Ovary (tissue), 10 donors: ENCODE measurements at places on chromosomes 11 and 22. TPM values are rescaled to one million over a fixed set of nuclear protein-coding genes. Genes with fewer than 3 reads are reported as not detected.
A peak's percentile ranks its signal among the peaks of the same experiment; 100 is the strongest.

The OR4D5 gene
- not detected for total RNA-seq

The THRSP gene
- total RNA-seq, result not detected

The IFITM1 gene
- total RNA-seq, result 760 TPM

The CD3D gene
- not detected for total RNA-seq

The OR2AG1 gene
- total RNA-seq, result not detected

The ATG2A gene
- 40.1 TPM for total RNA-seq

The BLID gene
- 3.2 TPM for total RNA-seq

The HIC2 gene
- total RNA-seq, result 6.6 TPM

The STK33 gene
- 23.5 TPM for total RNA-seq

The SLC22A6 gene
- total RNA-seq, result not detected

The NNMT gene
- total RNA-seq, result 38.7 TPM

DNA sequence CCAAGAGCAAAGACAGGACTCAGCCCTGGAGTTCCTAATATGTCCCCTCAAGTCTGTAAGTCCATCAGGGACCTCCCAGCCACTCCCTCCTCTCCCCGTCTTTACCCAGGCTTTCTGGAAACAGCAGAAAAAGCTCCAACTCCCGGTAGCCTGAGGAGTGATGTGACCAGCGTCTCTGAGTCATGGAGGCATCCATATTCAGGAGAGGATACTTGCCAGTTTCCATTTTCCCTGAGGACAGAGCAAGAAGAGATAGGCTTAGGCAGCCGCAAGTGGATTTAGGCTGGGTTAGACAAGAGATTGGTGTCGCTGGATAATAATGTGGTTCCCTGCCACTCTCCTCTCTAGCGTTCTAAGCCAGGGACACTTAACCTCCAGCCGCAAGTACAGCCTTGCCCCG, 206.6 kb downstream of the GRIK4 start:
- no peak for DNase-seq
- H3K27ac ChIP-seq, result no peak overlapping the region
- no peaks in the 10 kb centered on the region for H3K27me3 ChIP-seq
- H3K36me3 ChIP-seq, result no peaks in the 10 kb centered on the region
- no peak overlapping the region for H3K4me3 ChIP-seq
- H3K4me1 ChIP-seq, result peaks cover 19% of the 10 kb centered on the region

DNA sequence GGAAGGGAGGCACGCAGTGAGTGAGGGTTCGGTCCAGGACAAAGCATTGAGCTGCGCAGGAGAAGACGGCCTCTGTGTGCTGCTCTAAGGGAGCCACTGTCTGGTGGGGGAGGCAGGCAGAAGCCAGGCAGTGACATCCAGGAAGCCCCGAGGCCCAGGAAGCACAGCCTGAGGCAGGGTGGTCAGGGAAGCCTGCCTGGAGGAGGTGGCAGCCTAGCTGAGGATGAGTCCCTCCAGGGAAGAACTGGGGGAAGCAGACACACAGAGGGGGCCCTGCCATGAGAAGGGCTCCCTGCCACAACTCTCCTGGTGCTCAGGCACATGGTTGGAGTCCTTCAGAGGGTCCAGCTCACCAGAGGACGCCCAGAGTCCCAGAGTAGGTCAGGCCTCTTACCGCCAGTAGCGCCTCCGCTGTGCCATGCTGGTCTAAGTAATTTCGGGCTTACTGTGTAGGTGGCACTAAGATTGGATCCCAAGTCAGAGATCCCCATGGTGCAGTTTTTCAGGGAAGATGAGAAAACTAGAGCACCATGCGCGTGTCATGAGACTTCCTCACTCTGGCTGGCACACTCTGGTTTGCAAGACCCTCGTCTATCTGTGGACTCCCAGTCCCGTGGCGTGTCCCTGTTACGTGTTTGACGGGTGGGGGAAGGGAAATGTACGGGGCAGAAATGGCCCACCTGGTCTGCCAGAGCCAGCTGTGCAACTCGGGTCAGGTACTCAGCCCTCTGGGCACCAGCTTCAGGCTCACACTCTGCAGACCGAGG, 887.2 kb downstream of the BRD1 start:
- DNase-seq, result no peak
- no peaks in the 10 kb centered on the region for H3K27me3 ChIP-seq
- no peaks in the 10 kb centered on the region for H3K4me1 ChIP-seq
- no peak overlapping the region for H3K27ac ChIP-seq
- H3K4me3 ChIP-seq, result no peak overlapping the region
- no peaks in the 10 kb centered on the region for H3K36me3 ChIP-seq

- H3K4me3 ChIP-seq, result no peak overlapping the region
- DNase-seq, result no peak
These were observed 257.1 kb downstream of the BUD13 start for GRCh38 chr11:116515664-116516184.

GRCh38 chr11:74669211-74670160, 61.7 kb downstream of the CHRDL2 start:
- H3K36me3 ChIP-seq, result no peaks in the 10 kb centered on the region
- no peak overlapping the region for H3K27ac ChIP-seq
- H3K4me1 ChIP-seq, result peaks cover 11% of the 10 kb centered on the region
- no peaks in the 10 kb centered on the region for H3K27me3 ChIP-seq

- DNase-seq, result no peak
- no peaks in the 10 kb centered on the region for H3K27me3 ChIP-seq
- H3K36me3 ChIP-seq, result no peaks in the 10 kb centered on the region
- H3K4me3 ChIP-seq, result no peak overlapping the region
These were observed 8.9 kb downstream of the HPX start for GRCh38 chr11:6431861-6432260.

DNA sequence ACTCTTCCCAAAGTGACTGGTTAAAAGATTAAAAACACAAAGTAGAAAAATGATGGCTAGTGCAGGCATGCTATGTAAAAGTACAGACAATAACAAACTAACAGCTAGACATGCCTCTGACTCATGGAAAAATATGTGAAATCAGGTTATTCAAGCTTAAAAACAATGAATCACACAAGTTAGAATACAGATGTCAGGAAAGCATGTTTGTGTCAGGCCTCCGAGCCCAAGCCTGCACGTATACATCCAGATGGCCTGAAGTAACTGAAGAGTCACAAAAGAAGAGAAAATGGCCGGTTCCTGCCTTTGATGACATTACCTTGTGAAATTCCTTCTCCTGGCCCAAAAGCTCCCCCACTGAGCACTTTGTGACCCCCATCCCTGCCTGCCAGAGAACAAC, 110.1 kb downstream of the NOX4 start:
- no peak for DNase-seq
- H3K36me3 ChIP-seq, result no peaks in the 10 kb centered on the region
- H3K4me1 ChIP-seq, result no peaks in the 10 kb centered on the region
- H3K27me3 ChIP-seq, result no peaks in the 10 kb centered on the region
- H3K27ac ChIP-seq, result no peak overlapping the region
- no peak overlapping the region for H3K4me3 ChIP-seq

GRCh38 chr22:40889116-40889515, 27.2 kb upstream of the DNAJB7 start:
- DNase-seq, result no peak
- no peaks in the 10 kb centered on the region for H3K27me3 ChIP-seq
- no peak overlapping the region for H3K4me3 ChIP-seq
- H3K4me1 ChIP-seq, result no peaks in the 10 kb centered on the region
- H3K36me3 ChIP-seq, result no peaks in the 10 kb centered on the region

GRCh38 chr11:72807021-72807693, 7.1 kb upstream of the ATG16L2 start:
- DNase-seq, result no peak
- H3K4me1 ChIP-seq, result no peaks in the 10 kb centered on the region
- no peak overlapping the region for H3K27ac ChIP-seq
- H3K36me3 ChIP-seq, result no peaks in the 10 kb centered on the region
- H3K27me3 ChIP-seq, result no peaks in the 10 kb centered on the region
- no peak overlapping the region for H3K4me3 ChIP-seq

- no peaks in the 10 kb centered on the region for H3K36me3 ChIP-seq
- H3K4me1 ChIP-seq, result peaks cover 4% of the 10 kb centered on the region
- H3K4me3 ChIP-seq, result no peak overlapping the region
- H3K27me3 ChIP-seq, result no peaks in the 10 kb centered on the region
These were observed 39.1 kb upstream of the ACCSL start for GRCh38 chr11:44008698-44009097.

GRCh38 chr22:30206944-30207343, 39.6 kb downstream of the LIF start:
- H3K4me1 ChIP-seq, result peaks cover 25% of the 10 kb centered on the region
- no peak overlapping the region for H3K4me3 ChIP-seq
- no peak overlapping the region for H3K27ac ChIP-seq
- no peaks in the 10 kb centered on the region for H3K27me3 ChIP-seq
- H3K36me3 ChIP-seq, result no peaks in the 10 kb centered on the region

GRCh38 chr11:45176996-45177395, 30.6 kb downstream of the PRDM11 start:
- H3K27ac ChIP-seq, result no peak overlapping the region
- H3K4me1 ChIP-seq, result peaks cover 17% of the 10 kb centered on the region
- H3K36me3 ChIP-seq, result no peaks in the 10 kb centered on the region
- no peaks in the 10 kb centered on the region for H3K27me3 ChIP-seq
- DNase-seq, result no peak

DNA sequence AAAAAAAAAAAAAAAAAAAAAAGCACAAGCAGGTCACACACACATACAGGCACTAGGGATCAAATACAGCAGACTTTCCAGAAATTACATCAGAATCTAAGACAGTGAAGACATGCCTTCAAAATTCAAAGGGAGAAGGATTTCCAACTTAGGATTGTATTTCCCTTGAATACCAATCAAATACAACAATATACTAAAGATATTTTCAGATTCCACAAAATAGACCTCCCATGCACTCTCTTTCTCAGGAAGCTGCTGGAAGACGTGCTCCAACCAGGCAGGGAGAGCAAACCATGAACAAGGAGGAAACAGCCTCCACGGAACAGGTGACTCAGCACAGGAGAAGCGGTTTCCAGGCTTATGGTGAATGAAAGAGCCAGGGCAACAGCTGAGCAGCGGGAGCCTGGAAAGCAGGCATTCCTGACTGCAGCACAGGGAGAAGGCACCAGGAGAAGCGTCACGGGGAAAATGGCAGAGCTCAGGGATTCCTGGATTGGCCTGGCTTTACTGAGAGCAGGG, 32.0 kb downstream of the TMEM184B start:
- no peak overlapping the region for H3K4me3 ChIP-seq
- H3K27me3 ChIP-seq, result no peaks in the 10 kb centered on the region
- H3K27ac ChIP-seq, result no peak overlapping the region

GRCh38 chr22:23313791-23314567, 133.7 kb downstream of the BCR start:
- no peaks in the 10 kb centered on the region for H3K36me3 ChIP-seq
- no peak overlapping the region for H3K4me3 ChIP-seq
- no peaks in the 10 kb centered on the region for H3K27me3 ChIP-seq
- peaks cover 2% of the 10 kb centered on the region for H3K4me1 ChIP-seq

DNA sequence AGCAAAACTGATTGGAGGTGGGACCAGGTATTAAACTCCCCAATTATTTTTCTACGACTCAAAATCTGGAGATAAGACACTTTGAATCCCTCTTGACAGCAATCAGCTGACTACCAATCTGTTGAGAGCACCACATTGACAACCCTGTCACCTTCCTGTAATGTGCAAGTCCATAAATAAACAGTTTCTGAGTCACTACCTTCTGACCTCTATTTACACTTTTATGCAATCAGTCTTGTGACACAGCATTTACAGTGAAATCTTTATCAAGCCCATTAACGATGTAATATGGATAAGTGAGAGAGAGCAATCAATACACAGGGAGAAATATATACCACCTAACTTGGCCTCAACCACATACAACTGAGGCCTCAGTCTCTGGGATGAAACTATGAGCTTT, 283.7 kb upstream of the ANO5 start:
- H3K27ac ChIP-seq, result no peak overlapping the region
- H3K36me3 ChIP-seq, result no peaks in the 10 kb centered on the region
- H3K4me3 ChIP-seq, result no peak overlapping the region
- no peak for DNase-seq

GRCh38 chr11:36098087-36098486, 154.2 kb downstream of the LDLRAD3 start:
- H3K36me3 ChIP-seq, result no peaks in the 10 kb centered on the region
- H3K27ac ChIP-seq, result no peak overlapping the region
- H3K4me1 ChIP-seq, result peaks cover 3% of the 10 kb centered on the region
- DNase-seq, result peak; percentile 42
- H3K4me3 ChIP-seq, result no peak overlapping the region
- H3K27me3 ChIP-seq, result no peaks in the 10 kb centered on the region

GRCh38 chr22:43532301-43533155, 120.7 kb downstream of the MPPED1 start:
- H3K4me1 ChIP-seq, result peaks cover 1% of the 10 kb centered on the region
- no peak for DNase-seq
- H3K27me3 ChIP-seq, result no peaks in the 10 kb centered on the region

DNA sequence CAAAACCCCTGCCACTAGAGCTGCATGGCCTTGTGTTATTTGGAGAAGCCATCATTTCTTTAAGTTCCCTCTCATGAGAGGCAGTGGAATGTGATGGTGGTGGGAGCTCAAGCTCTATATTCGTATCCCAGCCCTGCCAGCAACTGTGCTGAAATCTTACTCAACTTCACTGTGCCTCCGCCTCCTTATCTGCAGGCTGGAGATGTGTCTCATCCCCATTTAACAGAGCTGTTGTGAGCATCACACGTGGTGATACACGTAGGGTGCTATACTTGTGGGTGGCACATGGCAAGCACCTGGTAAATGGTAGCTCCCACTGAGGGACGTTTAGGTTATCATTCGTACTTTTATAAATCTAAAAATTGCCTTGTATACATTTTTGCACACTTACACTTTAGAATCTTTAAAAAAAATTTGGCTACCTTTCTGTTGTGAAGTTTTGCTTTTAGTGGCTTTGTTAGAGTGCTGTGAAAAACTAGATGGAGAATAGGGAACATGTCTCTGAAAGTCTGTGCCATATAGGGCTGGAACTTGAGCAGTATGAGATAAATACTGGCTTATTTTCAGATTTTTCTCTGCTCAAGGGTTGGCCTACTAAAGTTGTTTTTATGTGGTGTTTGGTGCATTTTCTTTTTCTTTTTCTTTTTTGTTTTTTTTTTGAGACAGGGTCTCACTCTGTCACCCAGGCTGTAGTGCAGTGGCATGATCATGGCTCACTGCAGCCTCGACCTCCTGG, 23.2 kb downstream of the TNRC6B start:
- no peaks in the 10 kb centered on the region for H3K27me3 ChIP-seq
- H3K4me1 ChIP-seq, result peaks cover 18% of the 10 kb centered on the region
- no peak overlapping the region for H3K4me3 ChIP-seq
- no peak for DNase-seq
- no peak overlapping the region for H3K27ac ChIP-seq
- no peaks in the 10 kb centered on the region for H3K36me3 ChIP-seq

- no peak overlapping the region for H3K27ac ChIP-seq
- no peaks in the 10 kb centered on the region for H3K4me1 ChIP-seq
These were observed 34.8 kb upstream of the CARS1 start for GRCh38 chr11:3091846-3092602.
